Lower lobe of right lung (tissue), 2 donors: ENCODE measurements at places on chromosomes 13 and 19. TPM values are rescaled to one million over a fixed set of nuclear protein-coding genes. Genes with fewer than 3 reads are reported as not detected.
A peak's percentile ranks its signal among the peaks of the same experiment; 100 is the strongest.

DNA sequence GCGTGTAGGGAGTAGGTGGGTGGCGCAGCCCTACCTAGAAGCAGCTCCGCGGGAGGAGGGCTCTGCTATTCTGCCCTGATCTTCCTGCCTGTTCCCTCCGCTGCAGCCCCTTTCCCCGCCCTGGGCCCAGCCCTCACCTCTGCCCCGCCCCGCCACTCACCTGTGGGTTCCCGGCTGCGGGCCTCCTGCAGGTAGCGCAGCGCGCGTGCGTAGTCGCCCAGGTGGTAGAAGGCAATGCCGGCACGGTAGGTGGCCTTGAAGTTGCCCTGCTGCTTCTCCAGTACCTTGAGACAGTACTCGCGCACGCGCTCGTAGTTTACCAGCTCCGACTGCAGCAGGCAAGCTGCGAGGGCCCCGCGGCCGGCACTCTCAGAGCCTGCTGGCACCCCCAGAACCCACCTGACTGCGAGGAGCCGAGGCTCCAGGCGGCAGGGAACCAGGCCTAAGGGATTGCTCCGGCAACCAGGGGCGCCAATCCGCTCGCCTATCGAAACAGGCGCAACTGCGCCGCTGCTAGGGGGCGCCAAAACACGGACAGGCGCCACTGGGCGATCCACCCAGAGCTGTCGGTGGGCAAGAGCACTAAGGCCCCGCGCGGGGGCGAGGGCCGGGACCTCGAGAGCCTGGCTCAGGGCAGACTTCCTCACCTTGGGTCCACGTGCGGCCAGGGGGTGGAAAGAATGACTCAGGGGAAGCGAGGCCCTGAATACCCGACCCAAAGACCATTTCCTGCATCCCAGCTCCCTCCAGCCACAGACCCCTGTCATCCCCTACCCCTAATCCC is 965 bp downstream of the TTC9B start:
- peaks cover 10% of the 10 kb centered on the region for H3K4me1 ChIP-seq
- H3K4me3 ChIP-seq = peak overlapping the region; percentile 8
- peaks cover 39% of the 10 kb centered on the region for H3K27me3 ChIP-seq
- H3K36me3 ChIP-seq = no peaks in the 10 kb centered on the region
- DNase-seq = peak; percentile 73

DNA sequence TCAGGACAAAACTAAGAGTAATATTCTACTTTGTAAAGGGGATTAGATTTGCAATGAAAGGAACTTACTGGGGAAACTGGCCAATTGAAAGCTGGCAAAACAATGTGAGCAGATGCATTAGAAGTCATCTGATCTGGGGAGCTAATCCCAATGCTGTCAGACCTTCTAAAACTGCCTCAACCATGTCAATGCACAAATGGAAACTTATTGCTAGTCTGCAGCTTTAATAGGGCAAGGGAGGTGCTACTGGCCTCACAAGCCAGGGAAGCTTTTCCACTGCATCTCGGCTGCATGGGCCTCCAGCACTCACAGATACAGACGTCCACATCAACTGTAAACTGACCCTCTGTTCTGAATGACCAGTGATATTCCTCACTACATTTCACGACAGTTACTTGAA is 154.2 kb downstream of the LHFPL6 start:
- no peak for DNase-seq
- H3K4me3 ChIP-seq = no peak overlapping the region
- H3K27me3 ChIP-seq = no peaks in the 10 kb centered on the region
- no peaks in the 10 kb centered on the region for H3K36me3 ChIP-seq
- peaks cover 31% of the 10 kb centered on the region for H3K4me1 ChIP-seq

DNA sequence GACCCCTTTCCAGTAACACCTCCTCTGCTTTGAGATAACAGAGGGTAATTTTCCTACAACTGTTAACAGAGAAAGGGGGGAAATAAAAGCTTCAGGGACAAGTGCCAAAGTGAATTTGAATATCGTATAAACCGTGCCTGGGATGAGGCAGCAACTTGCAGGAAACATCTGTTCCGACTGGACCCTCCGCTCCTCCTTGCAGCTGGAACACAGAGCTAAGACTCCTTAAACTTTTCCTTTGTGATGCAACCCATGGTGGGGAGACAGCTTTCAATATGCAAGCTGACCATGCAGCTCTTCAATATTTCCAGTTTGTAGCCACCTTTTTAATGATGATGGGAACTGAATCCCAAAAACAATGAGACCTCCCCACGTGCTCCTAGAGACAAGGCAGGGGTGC is 432.6 kb downstream of the ZNF536 start:
- peaks cover 7% of the 10 kb centered on the region for H3K4me1 ChIP-seq
- no peaks in the 10 kb centered on the region for H3K27me3 ChIP-seq
- peak overlapping the region; percentile 25 for H3K4me3 ChIP-seq
- H3K36me3 ChIP-seq = no peaks in the 10 kb centered on the region
- no peak for DNase-seq
- H3K27ac ChIP-seq = no peak overlapping the region

DNA sequence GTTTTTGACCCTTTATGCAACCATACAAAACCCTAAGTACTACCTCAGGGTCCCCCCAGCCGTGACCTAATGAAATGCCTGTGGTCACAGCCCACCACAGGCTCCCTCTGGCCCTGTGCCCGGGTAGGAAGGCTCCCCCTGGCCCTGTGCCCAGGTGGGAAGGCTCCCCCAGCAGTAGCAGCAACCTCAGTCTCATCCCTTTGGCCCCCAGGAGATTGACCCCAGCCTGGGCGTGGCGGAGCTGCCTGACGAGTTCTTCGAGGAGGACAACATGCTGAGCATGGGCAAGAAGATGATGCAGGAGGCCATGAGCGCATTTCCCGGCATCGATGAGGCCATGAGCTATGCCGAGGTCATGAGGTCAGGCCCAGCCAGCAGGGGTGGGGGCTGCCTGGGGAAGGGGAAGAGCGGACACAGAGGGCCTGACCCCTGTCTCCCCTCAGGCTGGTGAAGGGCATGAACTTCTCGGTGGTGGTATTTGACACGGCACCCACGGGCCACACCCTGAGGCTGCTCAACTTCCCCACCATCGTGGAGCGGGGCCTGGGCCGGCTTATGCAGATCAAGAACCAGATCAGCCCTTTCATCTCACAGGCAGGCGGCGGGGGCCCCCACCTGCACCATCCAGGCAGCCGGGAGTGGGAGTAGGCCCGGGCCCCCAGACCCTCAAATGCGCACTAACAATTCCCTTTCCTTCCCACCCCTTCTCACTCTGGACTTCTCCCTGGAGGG is 6.3 kb upstream of the BEST2 start:
- H3K36me3 ChIP-seq = peaks cover 70% of the 10 kb centered on the region
- peaks cover 6% of the 10 kb centered on the region for H3K4me1 ChIP-seq
- H3K27ac ChIP-seq = no peak overlapping the region
- H3K27me3 ChIP-seq = peaks cover 12% of the 10 kb centered on the region
- DNase-seq = no peak

Gene LIG1
- total RNA-seq = 18.4 TPM
